ENCODE measurements at places on chromosomes 5 and 9. TPM values are rescaled to one million over a fixed set of nuclear protein-coding genes. Genes with fewer than 3 reads are reported as not detected.

DNA sequence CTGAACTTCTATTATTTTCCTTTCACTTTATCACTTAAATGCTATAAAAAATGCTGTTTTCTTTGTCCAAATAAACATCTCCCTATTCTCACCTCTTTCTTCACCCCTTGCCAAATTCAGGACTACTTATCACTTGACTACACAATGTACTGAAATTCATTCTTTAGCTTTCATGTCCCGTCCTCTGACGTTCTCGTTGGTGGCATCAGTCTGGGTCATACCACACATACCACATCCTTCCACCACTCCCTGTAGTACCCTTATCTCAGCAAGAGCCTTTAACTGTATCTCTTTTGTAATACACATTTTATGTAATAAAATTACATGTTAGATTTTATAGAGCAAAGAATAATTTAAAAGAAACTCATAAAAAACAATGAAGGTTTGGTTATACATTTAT, 231.1 kb upstream of the PAPPA start:
- DNase-seq, result no peak

GRCh38 chr9:127207734-127208410, 56.7 kb upstream of the GARNL3 start:
- no peak for DNase-seq

FOXI1 gene
- not detected for total RNA-seq

- DNase-seq, result no peak
Observed at GRCh38 chr9:127153501-127153900, 31.1 kb upstream of the ANGPTL2 start.

DNA sequence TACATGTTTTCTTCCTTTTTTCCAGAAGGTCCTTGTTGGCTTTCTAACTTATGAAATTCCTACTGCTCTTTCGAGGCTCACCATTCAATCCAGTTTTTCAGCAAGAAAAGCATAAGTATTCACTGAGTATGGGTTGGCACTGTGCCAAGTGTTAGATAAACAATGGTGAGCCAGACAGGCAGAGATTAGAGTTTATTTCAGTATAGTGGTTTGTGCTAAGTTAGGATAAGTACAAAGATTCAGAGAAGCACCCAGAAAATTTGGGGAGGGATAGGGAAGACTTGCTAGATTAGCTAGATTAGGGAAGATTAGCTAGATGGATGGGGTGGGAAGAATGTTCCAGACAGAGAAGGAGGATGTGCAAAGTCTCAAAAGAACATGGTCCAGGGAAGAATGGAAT, 122.9 kb downstream of the OXCT1 start:
- DNase-seq, result peak; percentile 22

- no peak for DNase-seq
Observed at GRCh38 chr5:161095953-161096352, 243.9 kb upstream of the ATP10B start.

- peak; percentile 2 for DNase-seq
Observed at GRCh38 chr9:113738496-113738892, 137.6 kb upstream of the ZNF618 start.

DNA sequence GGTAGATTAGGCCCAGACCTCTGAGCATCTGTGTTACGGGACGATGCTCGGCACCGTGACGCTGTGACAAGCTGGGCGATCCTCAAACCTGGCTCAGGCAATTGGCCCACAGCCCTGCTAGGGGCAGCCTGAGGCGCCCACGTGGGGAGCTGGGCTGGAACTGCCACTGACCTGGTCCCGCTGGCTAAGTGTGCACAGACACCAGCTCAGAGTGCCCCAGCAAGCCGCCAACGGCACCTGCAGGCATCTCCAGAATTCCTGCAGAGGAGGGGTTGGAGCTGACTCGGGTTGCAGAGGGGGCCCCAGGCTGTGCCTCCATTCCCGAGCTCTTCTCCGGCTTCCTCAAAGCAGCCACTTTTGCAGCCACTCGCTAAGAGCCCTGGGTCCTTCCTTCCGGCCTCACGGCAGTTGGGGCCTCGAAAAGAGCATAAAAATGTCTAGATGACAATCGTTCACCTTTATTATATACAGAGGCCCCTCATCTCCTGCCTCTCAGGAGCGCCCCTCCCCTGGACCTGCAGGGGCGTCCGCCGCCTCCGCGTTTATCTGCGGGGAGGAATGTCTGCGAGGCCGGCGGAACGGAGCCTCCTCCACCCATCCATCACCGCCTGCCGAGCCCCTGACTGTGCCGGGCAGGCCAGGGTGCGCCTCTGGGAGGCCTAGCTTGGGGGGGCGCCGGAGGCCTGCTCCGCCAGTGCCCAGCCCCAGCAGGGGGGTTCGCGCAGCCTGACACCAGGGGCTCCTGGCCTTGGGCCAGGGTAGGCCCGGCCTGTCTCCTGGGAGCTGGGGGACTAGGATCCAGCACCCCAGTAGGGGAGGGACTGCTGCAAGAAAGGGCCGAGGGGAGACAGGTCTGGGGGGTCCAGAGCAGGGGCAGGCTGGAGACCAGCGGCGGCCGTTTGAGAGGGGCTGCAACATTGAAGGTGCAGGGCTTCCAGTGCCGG, 144.9 kb downstream of the BARX1 start:
- DNase-seq, result no peak

DNA sequence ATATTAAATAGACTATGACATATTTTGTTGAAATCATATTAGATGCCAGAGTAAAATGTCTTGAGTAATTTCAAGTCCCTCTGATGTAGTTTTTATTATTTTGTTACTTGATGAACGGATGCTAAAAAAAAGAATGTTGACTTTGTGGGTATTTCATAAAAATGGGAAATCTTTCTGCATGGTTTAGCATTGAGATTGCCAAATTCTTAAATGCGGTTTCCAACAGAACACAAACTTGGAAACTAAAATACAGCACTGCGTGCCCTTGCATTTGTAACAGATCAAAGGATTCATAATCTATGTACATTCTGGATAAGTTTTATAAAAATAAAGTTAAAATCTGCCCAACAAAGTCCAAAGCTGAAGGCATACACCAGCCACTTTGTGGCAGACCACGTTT, 425.5 kb upstream of the DAB2 start:
- DNase-seq, result no peak
